ENCODE measurements at places on chromosomes 12 and 14.
A peak's percentile ranks its signal among the peaks of the same experiment; 100 is the strongest.

DNA sequence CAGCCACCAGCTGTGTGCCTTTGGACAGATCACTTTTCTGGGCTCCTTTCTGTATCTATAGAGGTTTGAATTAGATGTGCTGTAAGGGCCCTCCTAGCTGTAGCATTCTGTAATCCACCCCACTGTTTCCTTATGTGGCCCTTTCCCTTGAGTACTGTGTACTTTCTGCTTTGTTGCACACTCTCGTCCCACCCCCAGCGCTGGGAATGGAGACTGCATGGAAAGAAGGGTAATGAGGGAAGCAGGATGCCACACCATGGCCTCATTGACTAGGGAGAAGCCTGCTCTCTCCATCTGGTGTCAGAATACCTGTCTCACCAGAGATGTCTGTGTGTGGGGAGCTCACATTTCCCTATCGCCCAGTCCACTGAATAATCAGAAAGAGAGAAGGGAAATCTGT is 13.6 kb upstream of the GALNT16 start:
- DNase-seq, result no peak

DNA sequence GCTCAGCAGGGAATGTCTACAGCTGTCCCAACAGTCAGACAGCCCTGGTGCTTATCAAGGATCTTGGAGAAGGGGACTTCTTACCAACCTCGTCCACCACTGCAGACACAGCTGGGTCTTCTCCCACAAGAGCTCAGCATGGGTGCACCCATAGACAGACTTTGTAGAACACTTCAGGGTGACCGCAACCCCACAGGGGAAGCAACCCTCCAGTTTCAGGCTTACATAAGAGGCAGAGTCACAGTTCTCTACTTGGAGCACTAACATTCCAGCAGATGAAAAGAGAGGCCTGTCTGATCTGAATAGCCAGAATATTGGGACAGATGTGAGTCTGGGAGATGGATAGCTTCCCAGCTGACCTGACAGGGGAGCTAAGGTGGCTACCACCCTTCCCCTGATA is 3.5 kb upstream of the CLEC1A start:
- DNase-seq, result no peak

- no peak for DNase-seq
Observed at GRCh38 chr12:104457746-104458693, 1.3 kb downstream of the CHST11 start.

GRCh38 chr12:49515266-49515665 is 23.6 kb upstream of the KCNH3 start:
- DNase-seq, result no peak

- peak; percentile 33 for DNase-seq
Observed at GRCh38 chr12:19273482-19274330, 144.2 kb downstream of the PLEKHA5 start.

- DNase-seq, result no peak
Observed at GRCh38 chr12:115949675-115950074, 327.8 kb downstream of the MED13L start.

- DNase-seq, result no peak
Observed at GRCh38 chr14:34070917-34071407, 120.1 kb upstream of the EGLN3 start.

DNA sequence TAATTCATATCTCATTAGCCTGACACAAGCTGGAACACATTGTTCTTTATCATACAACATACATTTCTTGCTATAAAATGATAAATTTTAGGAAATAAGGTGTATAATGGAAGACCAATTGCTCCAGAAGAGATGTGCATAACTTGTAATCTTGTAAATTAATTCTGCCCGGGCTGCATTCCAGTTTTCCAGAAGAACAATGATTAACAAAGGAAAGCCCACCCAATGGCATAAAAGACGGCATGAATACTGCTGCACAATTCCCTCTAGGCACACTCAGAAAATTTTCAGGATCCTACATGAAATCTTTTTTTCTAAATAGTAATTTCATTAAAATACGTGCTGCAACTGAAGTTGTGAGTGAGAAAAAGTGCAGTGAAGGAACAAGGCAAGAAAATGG is 137.4 kb upstream of the KRR1 start:
- no peak for DNase-seq

DNA sequence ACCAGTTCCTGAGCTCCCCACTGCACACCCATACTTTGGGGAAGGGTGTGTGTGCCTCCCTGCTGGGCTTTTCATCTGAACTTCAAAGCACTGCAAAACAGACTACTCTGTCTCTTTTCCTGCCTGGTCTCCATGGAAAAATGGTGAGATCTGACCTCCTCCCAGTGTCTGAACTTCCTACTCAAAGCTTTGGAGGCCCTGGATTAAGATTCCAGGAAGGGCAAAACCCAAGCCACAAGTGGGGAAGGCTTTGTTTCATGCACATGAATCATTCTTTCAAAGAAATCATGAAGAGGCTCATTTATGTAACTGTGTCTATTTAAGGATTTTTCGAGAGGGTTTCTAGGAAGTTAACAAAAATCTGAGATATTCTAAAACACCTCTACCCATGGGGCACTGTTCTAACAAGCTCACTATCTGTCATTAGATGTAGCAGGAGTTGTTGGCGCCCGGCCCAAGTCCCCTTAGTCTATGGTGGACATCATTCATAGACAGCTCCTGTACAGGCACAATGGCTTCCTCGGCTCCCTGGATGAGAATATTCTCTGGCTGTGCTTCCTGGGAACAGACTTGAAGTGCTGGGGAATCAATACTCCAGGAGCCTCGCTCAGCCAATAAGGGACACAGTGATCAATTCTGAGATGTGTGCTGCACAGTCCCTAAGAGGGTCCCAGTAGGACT is 224.0 kb downstream of the KTN1 start:
- no peak for DNase-seq

DNA sequence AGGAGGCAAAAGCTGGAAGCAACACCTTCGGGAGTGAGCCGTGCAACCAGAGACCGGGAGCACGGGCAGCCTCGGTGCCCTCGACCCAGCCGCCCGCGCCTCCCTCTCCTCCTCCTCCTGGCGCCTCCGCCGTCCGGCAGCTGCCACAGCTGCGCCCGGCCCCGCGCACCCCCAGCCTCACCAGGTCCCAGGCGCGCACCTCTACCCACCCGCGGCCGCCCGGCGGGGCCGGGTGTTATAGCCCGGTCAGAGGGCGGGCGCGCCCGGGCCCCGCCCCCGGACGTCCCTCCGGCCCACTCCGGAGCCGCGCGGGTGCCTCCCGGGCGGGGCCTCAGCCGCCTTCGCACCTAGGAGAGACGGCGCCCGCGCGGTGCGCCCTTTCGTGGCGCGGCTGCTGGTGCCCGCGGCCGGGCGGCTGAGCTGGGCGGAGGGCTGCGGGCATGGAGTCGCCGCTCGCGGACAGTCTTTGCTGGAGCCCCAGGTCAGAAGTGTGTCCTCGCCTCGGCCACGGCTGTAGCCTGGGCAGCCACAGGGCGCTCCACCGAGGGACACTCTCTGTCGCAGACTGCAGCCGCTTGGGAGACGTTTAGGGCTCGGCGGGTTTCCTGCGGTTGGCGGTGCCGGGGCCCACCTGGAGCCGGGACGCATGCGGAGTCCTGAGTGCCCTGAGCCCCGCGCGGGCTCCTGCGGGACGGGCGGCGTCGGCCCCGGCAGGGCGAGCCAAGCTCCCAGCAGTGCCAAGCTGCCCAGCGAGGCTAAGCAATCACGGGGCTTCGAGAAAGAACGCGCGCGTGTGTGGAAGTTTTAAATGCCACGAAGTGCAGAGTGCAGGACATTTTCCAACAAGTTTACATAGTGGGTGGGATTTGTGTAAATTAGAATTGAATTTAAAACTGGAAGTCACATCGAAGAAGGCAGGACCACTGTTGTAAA is at the start of gene CPM:
Gene CPM, minus strand, starts transcription at position 211 of the 933 bp plus-strand sequence. CDS start 334 bp downstream, outside the sequence.
- peak; percentile 32 for DNase-seq

- no peak for DNase-seq
Observed at GRCh38 chr12:51371295-51371953, 19.8 kb downstream of the GALNT6 start.

DNA sequence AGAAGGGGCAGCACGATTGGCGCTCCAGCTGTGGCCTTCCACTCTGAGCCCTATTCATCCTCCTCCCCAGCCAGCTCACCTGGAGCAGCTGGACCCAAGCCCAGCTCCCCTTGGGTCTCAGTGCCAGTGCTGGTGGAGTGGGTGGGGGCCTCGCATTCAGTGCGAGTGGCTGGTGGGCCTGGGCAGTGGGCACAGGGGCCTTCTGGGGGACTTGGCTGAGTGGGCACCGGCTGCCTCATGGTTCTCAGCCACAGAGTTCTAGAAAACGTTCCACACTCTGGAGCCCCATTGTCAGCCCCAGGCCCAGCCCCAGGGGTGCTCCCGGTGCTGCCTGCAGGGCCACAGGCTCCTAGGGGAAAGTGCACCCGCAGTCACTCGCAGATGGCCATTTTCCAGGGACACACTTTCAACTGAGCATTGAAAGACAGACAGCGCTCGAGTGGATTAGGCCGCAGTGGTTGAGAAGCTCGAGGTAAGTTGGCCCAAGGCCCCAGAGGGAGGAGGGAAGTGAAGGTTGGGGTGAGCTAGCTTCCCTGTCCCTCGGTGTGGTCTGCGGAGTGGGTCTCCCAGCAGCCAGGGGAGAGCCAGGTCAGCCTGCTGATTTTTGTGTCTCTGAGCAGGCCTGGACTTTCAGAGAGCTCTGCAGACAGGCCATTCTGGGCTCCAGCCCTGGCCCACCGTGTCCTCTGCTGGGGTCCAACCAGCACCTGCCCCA is 3.8 kb downstream of the CLBA1 start:
- DNase-seq, result no peak

- no peak for DNase-seq
Observed at GRCh38 chr12:9851050-9851449, 18.1 kb downstream of the CLEC2B start.

- no peak for DNase-seq
Observed at GRCh38 chr12:92549516-92549915, 153.3 kb upstream of the PLEKHG7 start.

DNA sequence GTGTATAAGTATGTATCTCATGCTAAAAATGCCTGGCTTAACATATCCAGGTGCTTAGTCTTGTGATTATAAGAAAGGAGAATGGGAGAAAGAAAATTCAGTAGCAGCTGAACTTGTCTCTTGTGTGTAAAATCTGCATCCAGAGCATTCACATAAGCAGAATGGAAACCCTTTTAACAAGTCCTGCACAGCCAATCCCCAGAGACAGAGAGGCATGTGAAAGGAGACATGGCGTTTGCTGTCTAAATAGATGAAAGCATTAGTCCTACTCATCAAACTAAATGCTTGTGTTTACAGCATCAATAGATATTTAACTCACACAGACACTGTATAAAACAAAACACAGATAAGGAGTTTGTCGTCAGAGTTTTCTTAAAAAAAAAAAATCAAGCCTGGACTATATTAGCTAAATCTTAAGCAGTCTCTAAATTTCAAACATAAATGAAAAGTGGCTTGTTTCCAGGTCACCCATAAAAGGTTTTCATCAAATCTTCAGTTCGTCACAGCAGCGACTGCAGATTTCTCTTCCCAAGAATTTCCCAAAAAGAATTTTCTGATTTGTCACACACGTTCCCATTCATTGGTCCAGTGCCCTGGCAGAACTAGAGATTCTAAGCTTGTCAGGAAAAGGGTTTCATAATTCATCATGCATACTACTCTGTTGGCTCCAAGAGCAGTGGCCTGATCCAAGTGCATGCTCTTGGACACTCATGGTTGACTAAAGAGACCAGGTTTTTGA is 249.2 kb downstream of the BTG1 start:
- no peak for DNase-seq

DNA sequence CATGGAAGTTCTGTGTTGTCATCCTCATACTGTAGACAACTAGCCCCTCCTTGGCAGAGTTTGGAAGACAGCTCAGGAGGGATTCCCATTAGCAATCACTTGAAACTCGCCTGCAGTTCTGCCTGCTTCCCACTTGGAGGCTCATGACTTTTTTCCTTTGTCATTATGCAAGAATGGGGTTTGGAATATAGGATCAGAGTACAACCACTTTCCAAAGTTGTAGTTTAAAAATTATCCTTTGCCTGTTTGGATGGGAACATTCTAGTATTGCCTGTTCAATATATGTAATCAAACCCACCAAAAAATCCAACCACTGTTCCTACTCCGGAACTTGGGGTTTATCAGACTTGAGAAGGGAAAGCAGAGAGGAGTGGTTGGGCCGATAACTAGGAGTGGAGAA is 2.1 kb upstream of the GPD1 start:
- DNase-seq, result no peak

DNA sequence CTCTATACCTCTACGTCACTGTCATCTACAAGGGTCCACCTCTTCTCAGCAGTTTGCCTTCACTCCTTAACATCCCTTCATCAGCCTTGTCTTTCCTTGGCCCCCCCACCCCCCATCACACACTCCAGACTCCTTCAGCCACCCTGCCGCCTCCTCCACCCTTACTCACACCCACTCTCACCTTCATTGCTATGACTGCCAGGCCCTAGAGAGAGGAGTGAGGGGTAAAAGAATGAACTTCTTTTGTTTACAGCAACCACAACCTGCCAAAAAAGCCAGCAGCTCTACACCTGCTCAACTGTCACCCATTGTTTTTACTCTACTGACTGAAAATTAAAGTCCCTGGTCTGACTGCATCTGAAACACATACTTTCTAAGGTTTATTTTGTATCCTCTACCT is 112.8 kb downstream of the DUSP6 start:
- no peak for DNase-seq

GRCh38 chr12:66775871-66776270 is 97.0 kb upstream of the GRIP1 start:
- no peak for DNase-seq

- no peak for DNase-seq
Observed at GRCh38 chr12:13275241-13276085, 78.9 kb downstream of the EMP1 start.

DNA sequence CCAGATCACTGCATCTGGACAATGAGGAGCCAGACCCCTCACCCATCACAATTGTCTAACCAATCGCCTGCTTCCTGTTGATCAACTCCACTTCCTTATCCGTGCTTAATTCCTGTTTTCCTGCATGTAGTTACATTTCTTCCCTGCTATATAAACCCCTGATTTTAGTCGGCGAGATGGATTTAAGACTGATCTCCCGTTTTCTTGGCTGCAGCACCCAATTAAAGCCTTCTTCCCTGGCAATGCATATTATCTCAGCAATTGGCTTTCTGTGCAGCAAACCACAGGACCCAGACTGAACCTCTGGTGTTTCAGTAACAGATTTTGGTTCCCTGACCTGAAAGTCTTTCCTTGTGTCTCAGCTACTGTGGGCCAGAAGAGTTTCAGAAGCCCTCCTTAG is 272.3 kb downstream of the IPO8 start:
- no peak for DNase-seq

DNA sequence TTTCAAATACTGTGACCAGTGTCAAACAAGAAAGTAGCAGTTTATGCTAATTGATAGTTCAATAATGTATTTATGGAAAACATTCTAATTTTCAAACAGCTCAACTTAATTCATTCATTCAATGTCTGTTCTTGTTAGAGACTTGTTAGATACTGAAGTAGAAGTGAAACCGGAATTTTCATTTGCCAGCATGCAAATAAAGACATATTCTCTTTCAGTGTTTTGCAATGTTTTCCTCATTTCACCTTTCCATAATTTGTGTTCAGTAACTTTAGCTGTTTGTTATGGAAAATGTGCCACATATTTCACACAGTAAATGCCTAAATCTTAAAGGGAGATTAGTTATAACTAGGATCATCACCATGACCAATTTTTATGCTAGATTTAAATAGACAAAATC is 21.2 kb downstream of the TAS2R50 start:
- no peak for DNase-seq
